ENCODE measurements at places on chromosomes 5 and 9. TPM values are rescaled to one million over a fixed set of nuclear protein-coding genes. Genes with fewer than 3 reads are reported as not detected.

DNA sequence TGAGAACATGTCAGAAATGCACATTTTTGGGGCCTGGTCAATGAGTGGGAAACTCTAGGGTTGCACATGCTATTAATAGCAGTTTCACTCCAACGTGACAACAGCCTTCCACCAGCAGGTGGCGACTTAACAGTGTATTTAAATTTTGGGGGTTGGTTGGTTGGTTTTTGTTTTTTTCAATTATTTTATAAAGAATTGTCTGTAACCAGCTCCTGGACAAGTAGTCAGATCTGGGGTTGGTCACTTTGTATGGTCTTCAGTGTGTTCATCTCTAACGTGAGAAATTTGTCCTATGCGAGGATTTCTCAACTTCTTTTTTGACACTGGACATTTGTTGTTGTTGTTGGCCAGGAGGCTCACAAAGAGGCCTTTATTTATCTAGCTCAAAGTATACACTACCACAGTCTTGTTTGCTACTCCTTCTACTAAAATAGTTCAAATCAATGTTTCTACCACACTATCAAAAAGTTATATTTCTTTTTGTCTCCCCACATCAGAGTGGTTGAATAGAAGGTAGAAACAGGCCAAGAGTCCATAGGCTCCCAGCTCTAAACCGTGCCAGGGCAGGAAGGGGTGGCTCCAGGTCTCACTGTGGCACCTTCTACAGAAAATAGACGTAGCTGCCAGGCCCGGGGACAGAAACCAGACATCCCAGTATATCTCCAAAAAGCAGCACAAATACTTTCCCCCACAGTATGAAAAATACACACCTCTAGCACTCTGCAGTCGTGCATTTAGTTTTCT, 110.4 kb downstream of the TRPM6 start:
- peak; percentile 73 for DNase-seq

- DNase-seq = no peak
Observed at GRCh38 chr9:120544441-120544840, 35.5 kb downstream of the CDK5RAP2 start.

DNA sequence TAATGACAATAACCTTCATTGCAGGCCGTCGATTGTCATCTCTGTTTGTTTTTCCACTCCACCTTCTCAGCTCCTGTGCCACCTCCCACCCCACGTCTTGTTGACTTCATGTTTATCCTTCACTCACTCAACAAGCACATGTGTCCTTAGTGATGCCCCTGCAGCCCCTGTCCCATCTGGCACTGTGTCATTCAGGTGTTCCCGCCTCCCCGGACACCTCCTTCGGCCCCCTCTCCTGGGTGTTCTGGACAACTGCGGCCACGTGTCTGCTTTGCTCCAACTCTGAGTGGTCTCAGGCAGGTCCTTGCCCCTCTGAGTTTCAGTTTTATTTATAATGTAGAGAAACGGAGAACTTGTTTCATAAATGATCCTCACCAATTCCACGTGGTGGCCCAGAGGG, 91.0 kb upstream of the COL5A1 start:
- no peak for DNase-seq

DNA sequence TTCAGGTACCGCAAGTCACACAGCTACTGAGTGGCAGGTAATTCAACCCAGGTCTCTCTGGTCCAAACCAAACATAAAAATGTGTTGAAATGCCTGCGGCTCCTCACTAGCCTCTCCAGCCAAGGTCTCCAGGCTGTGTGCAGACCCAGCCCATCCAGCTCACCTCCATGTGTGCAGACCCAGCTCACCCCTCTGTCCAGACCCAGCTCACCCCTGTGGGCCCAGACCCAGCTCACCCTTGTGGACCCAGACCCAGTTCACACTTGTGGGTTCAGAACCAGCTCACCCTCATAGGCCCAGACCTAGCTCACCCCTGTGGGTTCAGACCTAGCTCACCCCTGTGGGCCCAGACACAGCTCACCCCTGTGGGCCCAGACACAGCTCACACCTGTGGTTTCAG, 188.0 kb upstream of the ADCY2 start:
- no peak for DNase-seq

GRCh38 chr9:131593091-131593820, 47.9 kb downstream of the PRRT1B start:
- no peak for DNase-seq

GRCh38 chr9:85212887-85213286, 528.9 kb downstream of the AGTPBP1 start:
- DNase-seq = no peak

GRCh38 chr9:121498487-121499176, 1.0 kb downstream of the GGTA1 start:
- no peak for DNase-seq

- no peak for DNase-seq
Observed at GRCh38 chr5:14440582-14441431, 140.8 kb upstream of the OTULINL start.

DNA sequence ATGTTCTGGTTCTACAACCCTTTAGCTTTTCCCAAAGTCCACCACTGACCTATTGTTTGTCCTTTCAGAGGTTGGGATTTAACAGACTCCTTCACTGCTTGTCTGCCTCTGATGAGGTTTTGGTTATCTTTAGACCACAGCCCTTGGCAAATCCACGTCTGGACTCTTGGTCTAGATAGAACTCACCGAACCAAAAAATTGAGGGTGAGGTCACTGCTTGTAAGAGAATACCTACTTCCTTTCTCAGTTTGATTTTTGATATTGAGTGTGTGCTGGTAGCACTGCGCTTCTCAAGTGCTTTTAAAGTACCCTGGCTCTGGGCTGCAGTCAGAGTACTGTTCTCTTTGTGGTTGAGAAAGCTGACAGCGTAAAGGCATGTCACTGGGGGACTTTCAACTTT, 61.7 kb downstream of the JMY start:
- no peak for DNase-seq

- DNase-seq = no peak
Observed at GRCh38 chr9:108783731-108784495, 71.9 kb downstream of the ACTL7B start.

DNA sequence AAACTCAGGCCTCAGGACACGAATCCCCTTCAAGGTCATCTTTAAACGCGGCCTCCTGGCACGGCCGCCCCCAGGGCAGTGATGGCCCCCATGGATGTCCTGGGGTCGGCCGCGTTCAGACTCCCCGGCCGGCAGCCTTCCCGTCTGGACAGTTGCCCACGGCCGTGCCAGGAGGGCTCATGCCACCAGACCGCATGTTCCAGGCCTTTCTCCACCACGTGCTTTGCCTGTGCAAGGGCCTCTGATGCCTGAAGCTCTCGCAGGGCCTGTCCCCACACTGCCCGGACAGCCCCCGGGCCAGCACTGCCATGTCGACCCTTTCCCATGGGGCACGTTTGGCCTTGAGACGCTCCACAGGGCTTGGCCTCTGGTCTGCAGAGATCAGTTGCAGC, 34.6 kb downstream of the SLC9A3 start:
- DNase-seq = no peak

DNA sequence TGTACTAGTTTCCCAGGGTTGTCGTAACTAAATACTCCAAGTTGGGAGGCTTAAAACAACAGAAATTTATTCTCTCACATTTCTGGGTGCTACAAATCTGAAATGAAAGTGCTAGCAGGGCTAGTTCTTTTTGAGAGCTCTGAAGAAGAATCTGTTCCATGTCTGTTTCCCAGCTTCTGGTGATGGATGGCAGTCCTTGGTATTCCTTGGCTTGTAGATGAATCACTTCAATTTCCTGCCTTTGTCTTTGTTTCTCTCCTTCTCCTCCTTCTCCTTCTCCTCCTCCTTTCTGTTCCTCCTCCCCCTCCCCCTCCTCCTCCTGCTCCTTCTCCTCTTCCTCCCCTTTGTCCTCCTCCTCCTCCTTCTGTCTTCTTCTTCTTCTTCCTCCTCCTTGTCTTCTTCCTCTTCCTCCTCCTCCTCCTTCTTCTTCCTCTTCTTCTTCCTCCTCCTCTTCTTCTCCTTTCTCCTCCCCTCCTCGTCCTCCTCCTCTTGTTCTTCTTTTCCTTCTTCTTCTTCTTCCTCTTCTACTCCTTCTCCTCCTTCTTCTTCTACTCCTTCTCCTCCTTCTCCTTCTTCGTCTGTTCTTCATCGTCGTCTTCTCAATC, 104.7 kb upstream of the ANKRD55 start:
- no peak for DNase-seq

DNA sequence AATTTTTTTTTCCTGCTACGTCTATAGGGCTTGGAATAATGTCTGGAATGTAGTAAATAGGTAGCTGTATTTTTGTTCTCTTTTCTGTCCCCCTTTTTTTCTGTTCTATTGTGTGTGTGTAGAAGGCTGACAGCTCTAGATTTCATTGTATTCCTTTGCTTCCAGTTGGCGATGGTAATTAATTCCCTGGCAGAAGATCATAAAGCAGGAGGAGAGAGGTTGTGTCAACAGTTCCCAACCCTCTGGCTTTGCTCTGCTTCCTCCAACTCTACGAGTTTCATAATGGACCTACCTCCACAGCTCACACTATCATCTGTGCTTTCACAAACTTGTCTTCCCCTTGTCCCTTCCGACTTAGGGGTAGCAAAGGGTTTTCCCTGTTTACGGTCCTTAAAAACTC, 117.9 kb upstream of the CDH18 start:
- DNase-seq = no peak

DNA sequence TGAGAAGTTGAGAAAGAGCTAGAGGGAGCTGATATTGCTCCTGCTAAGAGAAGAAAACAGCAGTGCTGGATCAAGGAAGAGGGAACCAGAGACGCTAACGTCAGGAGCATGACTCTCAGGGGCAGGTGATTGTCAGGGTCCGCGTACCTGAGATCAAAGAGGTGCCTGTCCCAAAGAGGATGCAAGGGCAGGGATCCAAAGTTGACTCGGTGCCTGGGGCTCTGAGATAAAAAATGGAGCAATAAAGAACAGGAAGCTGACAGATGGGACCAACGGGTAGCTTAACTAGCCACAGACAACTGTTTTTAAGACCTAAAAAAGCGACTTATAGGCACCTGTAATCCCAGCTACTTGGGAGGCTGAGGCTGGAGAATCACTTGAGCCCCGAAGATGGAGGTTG, 517.8 kb downstream of the IRX1 start:
- no peak for DNase-seq

DNA sequence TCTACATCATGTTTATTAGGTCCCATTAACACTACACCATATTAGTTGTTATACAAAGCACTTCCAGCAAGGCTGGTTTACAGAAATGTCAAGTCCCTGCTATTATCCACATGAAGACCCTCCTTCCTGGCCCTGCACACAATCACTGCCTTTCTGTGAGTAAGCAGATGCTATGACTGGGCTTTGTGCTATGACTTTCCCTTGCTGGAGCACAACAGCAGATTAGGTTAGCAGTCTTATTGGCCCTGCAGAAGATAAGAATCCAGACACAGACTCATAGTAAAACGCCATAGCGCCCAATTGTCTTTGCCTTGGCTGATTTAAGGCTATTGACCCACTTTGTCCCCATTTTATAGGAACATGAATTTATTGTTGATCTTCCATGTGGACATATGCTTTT, 228.9 kb upstream of the ACTBL2 start:
- DNase-seq = no peak

GRCh38 chr5:83107692-83108420, 30.5 kb downstream of the XRCC4 start:
- no peak for DNase-seq

DNA sequence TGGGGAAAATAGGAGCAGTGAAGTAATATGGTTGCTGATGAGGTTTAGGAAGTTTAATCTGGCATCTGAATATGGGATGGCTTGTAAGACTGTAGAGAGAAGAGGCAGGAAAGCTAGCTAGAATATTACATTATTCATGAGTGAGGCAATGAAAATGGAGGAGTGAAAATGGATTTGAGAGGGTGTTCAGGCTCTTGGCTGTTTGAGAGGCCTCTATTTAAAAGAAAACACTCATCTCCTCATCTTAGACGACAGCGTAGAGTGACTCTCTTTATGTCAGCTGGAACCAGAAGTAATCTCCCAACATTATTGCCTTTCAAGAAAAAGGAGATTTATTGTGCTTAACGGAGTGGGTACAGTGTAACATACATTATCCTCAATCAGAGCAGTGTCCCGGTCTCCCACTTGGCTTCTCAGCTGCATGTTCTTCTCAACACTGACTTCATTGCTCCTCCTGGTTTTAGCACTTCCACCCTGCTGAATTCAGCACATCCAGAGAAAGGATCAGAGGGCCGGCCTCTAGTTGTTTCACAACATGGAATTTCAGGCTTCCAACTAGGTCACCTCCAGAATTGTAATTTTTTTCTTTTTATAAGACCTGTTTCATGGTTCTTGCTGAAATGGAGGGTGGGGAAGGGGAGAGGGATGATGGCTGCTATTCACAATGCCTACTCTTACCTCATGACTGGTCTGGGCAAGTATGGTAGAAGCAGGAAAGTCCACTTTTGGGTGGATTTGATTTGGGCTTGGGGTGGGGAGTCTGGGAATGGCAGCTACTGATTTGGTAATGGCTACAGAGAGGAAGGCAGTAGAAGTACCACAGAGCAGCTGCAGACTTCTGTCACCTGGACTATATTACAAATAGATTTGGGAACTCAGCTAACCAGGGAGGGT, 52.9 kb upstream of the KIAA1958 start:
- no peak for DNase-seq

GRCh38 chr5:79109527-79110492, 1.8 kb upstream of the BHMT start:
- peak; percentile 27 for DNase-seq

DNA sequence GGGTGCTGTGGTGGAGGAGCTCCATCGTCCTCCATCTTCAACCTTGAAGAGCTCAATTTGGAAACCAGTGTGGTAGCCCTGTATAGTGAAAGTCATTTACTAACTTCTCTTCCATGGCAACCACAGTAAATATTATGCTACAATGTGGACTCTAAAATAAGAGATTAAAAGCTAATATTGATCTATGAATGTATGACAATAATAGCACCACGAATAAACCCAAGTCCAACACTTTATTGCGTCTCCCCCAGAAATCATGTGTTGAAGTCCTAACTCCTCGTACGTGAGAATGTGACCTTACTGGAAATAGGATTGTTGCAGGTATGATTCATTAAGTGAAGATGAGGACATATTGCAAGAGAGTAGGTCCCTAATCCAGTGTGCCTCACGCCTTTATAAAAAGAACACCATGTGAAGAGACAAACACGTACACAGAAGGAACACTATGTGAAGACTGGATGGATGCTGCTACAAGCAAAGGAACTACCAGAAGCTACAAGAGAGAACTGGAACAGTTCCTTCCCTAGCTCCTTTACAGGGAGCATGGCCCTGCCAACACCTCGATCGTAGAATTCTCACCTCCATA, 276.2 kb downstream of the PDE4D start:
- DNase-seq = no peak

- no peak for DNase-seq
Observed at GRCh38 chr9:88923653-88924288, 67.5 kb upstream of the S1PR3 start.

GRCh38 chr9:93616044-93616443, 39.7 kb downstream of the PHF2 start:
- no peak for DNase-seq

GRCh38 chr9:128677794-128678193, 11.2 kb upstream of the SET start:
- DNase-seq = no peak

Gene PCDHB14
- not detected for total RNA-seq

Gene ENG
- 13.1 TPM for total RNA-seq

Gene SLC23A1
- total RNA-seq = 1.8 TPM

Gene CTNND2
- not detected for total RNA-seq

Gene SMIM23
- not detected for total RNA-seq

Gene PRLR
- total RNA-seq = not detected
